ENCODE measurements at places on chromosomes 4 and X.

DNA sequence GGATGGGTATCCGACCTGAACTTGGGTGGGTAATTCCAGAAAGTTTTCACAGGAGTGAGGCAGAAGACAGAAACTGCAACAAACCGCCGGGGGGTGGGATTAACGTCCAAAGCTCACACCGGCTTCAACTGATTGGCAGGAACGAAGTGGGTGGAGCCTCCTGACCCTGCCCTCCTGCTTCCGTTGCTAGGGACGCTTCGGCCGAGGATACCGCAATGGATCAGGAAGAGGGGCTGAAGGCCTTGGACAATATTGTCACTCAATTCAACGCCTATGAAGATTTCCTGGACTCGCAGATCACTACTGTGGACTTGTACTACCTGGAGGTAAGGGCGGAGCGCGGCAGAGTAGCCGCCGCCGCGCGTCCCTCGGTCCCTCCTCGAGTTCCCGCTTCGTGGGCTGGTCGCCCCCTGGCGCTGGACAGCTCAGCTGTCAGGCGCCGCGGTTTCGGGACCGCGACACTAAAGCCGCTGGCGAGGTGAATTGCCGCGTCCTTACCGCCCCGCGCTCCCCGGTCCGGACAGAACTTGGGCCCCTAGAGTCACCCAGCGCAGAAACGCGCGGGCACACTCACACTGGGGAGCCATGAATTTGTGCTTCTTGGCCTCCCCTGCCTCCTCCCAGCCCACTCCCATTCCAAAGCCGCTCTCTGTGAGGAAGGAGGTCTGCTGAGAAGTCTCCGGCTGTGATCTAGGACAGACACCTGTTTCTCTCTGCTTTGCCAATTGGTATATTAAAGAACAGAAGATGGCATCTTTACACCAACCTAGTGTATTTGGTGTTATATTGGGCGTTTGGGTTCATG, at the start of gene CFAP299:
CFAP299 (plus strand) TSS at position 177 of the 805 bp plus-strand sequence.
- DNase-seq, result peak; percentile 32
- peaks cover 12% of the 10 kb centered on the region for H3K4me1 ChIP-seq
- H3K27me3 ChIP-seq, result peaks cover 25% of the 10 kb centered on the region
- no peaks in the 10 kb centered on the region for H3K36me3 ChIP-seq

- H3K4me1 ChIP-seq, result no peaks in the 10 kb centered on the region
- no peak for DNase-seq
- H3K36me3 ChIP-seq, result no peaks in the 10 kb centered on the region
- no peak overlapping the region for H3K4me3 ChIP-seq
- H3K27ac ChIP-seq, result no peak overlapping the region
- no peaks in the 10 kb centered on the region for H3K27me3 ChIP-seq
These were observed 21.3 kb downstream of the LRRC66 start for GRCh38 chr4:51998837-51999236.

- no peak for DNase-seq
- H3K27ac ChIP-seq, result no peak overlapping the region
- H3K27me3 ChIP-seq, result no peaks in the 10 kb centered on the region
- no peaks in the 10 kb centered on the region for H3K4me1 ChIP-seq
- no peak overlapping the region for H3K4me3 ChIP-seq
- no peaks in the 10 kb centered on the region for H3K36me3 ChIP-seq
These were observed 35.5 kb downstream of the SLIT2 start for GRCh38 chr4:20287246-20287645.

DNA sequence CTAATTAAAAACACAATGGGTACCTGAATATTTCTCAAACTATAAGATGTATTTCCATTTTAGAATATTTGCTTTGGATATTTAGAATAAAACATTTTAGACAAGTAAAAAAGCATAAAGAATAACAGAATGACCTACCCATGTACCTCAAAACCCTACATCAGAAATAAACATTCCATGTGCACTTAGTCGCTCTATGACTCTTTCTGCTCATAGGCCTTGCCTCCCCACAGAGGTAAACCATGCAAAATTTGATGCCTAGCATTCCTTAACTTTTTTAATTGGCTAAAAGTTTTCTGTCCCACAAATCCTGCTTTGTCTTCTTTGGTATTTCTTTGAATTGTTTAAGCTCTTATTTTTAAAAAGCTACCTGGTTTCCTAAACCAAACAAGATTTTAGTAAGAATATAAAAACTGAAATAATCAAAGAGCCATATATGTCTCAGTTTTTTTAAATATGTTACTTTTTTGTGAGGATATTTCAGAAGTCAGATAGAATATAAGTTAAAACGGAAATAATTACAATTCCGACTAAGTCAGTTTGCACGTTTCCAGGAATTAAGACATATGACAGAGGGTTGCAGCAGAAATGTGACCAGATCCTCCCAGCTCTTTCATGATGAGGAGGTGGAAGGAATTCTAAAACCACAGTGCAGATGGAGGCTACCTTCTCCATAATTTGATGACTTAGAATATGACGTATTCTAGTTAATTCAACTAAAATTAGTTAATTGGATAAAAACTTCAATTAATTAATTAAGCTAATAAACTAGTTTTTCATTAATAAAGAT, 102.5 kb downstream of the FIP1L1 start:
- DNase-seq, result no peak
- no peaks in the 10 kb centered on the region for H3K36me3 ChIP-seq
- H3K27me3 ChIP-seq, result peaks cover 15% of the 10 kb centered on the region
- no peak overlapping the region for H3K27ac ChIP-seq

DNA sequence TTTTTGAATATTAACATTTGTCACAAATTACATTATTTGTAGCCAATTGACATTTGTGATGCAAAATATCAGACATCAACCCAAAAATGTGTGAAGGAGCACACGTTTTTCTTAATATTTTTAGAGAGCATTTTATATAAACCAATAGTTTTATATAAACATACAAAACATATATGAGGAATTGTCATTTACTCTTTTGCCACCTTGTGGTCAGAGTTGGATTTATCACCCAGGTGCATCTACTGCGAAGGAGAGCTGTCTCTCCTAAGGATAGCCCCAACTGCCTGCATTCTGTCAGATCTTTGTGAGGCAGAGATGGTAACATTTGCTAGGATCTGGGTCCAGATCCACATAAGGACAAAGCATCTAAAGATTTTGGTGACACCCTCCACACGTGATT, 2.5 kb upstream of the USP27X start:
- H3K4me3 ChIP-seq, result no peak overlapping the region
- H3K27ac ChIP-seq, result peak overlapping the region; percentile 61
- DNase-seq, result no peak
- H3K4me1 ChIP-seq, result peaks cover 25% of the 10 kb centered on the region

DNA sequence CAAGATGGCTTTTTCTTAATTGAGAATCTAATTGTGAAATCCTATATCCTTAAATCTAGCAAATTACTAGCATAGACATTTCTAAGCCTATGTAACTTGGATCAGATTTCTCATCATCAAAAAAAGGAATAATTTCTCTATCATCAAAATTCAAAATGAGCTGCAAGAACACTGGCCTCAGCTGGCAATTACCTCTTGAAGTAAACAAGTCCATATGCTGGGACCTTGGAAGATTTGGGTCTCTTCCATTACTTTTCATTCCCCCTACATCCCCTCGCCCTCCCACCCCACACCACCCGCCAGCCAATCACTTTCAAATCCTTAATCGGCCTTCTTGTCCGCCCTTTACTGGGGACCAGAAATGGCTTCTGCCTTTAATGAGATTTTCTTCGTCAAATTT, 23.3 kb upstream of the MBTPS2 start:
- no peak overlapping the region for H3K4me3 ChIP-seq
- H3K36me3 ChIP-seq, result no peaks in the 10 kb centered on the region
- no peak overlapping the region for H3K27ac ChIP-seq
- H3K27me3 ChIP-seq, result no peaks in the 10 kb centered on the region
- no peak for DNase-seq

DNA sequence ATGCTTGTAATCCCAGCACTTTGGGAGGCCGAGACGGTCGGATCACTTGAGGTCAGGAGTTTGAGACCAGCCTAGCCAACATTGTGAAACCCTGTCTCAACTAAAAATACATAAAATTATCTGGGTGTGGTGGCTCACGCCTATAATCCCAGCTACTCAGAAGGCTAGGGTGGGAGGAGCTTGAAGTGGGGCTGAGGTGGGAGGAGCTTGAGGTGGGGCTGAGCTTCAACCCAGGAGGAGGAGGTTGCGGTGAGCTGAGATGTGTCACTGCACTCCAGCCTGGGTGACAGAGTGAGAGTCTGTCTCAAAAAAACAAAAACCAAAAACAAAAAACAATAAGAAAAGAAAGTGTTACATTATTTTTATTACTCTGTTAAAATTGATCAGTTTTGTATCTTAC, 1164.4 kb upstream of the IGFBP7 start:
- H3K27me3 ChIP-seq, result no peaks in the 10 kb centered on the region
- DNase-seq, result no peak
- no peaks in the 10 kb centered on the region for H3K4me1 ChIP-seq
- no peak overlapping the region for H3K27ac ChIP-seq
- H3K4me3 ChIP-seq, result no peak overlapping the region
- H3K36me3 ChIP-seq, result no peaks in the 10 kb centered on the region

- H3K4me1 ChIP-seq, result no peaks in the 10 kb centered on the region
- H3K27me3 ChIP-seq, result no peaks in the 10 kb centered on the region
- no peak for DNase-seq
- no peaks in the 10 kb centered on the region for H3K36me3 ChIP-seq
- no peak overlapping the region for H3K4me3 ChIP-seq
- H3K27ac ChIP-seq, result no peak overlapping the region
These were observed 677.3 kb downstream of the FSTL5 start for GRCh38 chr4:161486461-161486860.

DNA sequence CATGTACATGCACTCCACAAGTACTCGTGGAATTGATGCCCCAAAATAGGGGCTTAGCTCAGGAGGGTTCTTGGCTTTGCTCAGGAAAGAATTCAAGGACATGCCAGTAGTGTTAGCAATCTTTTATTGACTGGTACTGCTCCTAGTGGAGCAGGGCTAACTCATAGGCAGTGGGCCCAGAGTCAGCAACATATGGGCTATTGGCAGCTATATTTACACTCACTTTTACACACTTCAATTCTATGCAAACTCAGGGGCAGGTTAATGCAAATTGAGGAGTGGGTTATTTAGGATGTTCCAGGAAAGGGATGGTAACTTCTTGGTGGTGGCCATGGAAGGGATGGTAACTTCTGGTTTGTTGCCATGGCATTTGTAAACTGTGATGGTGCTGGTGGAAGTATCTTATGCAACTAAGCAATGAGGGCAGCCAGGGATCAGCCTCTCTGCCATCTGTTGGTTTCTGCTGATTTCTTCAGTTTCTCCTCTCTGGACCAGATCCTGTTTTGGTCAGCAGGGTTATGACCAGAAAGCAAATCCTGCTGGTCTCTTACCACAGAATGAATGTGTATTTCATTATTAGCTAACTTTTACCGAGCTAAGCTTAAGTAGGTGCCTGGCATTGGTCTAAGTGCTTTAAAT, 69.2 kb upstream of the FAT1 start:
- no peak overlapping the region for H3K4me3 ChIP-seq
- H3K27me3 ChIP-seq, result no peaks in the 10 kb centered on the region
- H3K4me1 ChIP-seq, result no peaks in the 10 kb centered on the region
- H3K27ac ChIP-seq, result no peak overlapping the region

GRCh38 chr4:148642907-148643306, 200.7 kb upstream of the NR3C2 start:
- no peaks in the 10 kb centered on the region for H3K27me3 ChIP-seq
- no peaks in the 10 kb centered on the region for H3K36me3 ChIP-seq
- H3K4me3 ChIP-seq, result no peak overlapping the region
- no peak for DNase-seq

DNA sequence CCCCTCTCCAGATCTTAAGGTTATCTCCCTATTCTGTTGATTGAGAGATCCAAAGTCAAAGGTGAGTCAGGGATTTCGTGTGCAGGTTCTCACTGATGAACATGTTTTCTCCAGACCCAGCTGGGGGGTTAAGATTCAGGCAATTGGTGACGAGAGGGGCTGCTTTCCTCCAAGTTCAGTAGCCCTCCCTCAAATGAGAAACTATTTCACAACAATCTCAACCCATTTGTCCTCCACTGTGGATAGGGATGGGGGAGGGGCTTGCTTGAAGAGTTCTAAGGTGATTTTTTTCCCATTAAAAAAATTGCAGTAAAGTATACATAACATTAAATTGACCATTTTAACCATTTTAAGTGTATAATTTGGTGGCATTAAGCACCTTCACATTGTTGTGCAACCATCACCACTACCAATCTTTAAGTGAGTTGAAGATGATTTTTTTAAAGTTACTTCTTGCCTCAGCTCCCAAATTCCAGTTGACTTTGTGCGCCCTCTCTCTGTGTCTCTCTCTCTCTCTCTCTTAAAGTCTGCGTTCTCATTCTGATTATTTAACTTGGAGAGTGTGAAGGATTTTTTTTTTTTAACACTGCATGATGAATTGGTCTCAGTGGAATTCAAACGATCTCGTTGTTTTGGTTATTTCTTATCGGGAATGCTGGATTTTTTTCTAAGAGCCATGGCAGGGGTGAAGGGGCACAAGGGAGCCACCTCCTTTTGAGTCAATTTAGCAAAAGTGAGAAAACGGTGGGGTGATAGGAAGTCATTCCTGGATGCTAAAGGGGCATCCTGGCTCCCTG, 175.9 kb downstream of the SHROOM3 start:
- DNase-seq, result no peak
- H3K27me3 ChIP-seq, result peaks cover 2% of the 10 kb centered on the region
- H3K4me3 ChIP-seq, result no peak overlapping the region
- no peak overlapping the region for H3K27ac ChIP-seq
- H3K4me1 ChIP-seq, result peaks cover 12% of the 10 kb centered on the region

DNA sequence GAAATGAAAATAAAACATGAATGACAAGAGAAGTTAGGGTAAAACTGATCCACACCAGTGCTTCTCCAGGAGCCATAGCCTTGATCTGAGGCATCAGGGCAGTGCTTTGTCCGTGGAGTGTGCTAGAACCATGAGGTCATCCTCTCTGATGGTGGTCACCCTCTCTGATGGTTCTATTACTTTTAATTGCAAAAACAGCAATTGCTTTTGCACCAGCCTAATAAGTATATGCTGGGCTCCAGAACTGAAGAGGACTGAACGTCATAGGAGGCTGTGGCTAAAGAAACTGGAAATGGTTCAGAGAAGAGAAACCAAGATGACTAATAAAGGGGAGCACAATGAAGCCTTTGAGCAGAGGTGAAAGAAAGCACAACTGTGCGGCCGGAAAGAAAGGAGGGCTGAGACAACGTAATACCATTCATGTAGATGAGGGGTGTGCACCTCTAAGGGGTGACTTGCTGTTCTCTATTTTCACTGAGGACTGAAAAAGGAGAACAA, 17.0 kb upstream of the TMEM154 start:
- H3K27ac ChIP-seq, result peak overlapping the region; percentile 60
- H3K27me3 ChIP-seq, result peaks cover 1% of the 10 kb centered on the region
- H3K4me3 ChIP-seq, result peak overlapping the region; percentile 6
- H3K36me3 ChIP-seq, result no peaks in the 10 kb centered on the region
- H3K4me1 ChIP-seq, result peaks cover 40% of the 10 kb centered on the region
- DNase-seq, result no peak

DNA sequence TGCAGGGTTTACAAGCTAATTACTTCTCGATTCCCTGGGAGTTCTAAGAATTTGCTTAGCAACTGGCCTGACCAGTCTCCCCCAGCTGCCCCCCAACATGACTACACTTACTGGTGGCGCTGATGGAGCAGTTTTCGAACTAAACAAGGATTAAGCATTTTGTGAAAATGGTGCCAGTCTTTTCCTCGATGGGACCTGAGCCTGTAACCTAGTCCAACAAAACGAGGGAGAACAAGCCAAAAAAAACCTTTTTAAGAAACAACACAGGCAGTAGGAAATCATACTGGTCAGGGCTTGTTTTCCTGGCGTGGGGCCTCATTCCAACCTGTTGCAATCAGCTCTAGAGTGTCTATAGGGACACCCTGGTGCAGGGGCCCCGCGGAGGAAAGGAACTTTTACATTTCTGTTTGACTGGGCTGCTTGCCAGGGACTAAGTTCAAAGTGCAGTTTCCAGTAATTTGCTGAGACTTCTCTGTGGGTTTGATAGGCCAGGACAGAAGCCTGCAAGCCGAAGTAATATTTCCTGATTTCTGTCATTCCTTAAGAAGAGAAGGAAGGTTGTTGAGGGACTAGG, 158.7 kb downstream of the SPRY1 start:
- no peak overlapping the region for H3K27ac ChIP-seq
- peaks cover 3% of the 10 kb centered on the region for H3K27me3 ChIP-seq
- H3K36me3 ChIP-seq, result no peaks in the 10 kb centered on the region
- no peaks in the 10 kb centered on the region for H3K4me1 ChIP-seq
